ENCODE measurements at places on chromosomes 1 and 21.

DNA sequence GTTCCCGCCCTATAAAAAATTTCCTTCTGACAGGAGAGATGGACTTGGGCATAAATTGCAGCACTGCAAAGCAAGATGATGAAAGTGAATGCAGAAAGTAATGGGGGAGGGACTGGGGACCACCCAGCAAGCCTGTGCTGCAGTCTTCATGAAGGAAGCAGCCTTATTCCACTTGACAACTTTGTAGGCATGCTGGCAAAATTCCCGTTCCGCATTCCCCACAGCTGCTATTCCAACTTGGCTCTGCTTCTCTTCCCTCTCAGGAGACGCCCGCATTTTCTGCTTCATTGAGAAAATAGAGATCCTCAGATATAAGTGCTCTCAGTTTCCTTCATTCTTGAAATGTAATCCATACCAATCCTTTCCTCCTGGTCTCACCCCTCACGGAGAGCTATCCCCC is 2.4 kb downstream of the HMGB4 start:
- no peak for ATAC-seq

GRCh38 chr1:53591924-53592323 is 132.7 kb downstream of the DMRTB1 start:
- ATAC-seq, result no peak

DNA sequence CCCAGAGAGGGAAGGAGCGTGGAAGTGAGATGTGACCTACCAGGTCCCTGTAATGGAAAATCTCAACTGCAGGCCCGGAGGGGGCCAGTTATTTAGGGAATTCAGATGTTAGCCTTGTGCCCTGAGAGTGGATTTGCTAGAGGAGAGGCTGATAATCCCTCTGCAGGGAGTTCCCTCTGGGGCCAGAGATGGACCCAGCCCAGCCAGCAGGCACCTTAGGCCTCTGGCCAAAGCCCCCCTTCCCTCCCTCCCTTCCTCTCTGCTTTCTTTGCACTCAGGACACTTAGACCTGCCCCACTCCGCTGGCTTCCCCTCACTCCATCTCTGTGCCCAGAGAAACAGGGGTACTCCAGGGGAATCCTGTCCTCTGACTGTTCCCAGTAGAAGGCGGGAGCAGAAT is 1.5 kb upstream of the ATP1A2 start:
- no peak for ATAC-seq

DNA sequence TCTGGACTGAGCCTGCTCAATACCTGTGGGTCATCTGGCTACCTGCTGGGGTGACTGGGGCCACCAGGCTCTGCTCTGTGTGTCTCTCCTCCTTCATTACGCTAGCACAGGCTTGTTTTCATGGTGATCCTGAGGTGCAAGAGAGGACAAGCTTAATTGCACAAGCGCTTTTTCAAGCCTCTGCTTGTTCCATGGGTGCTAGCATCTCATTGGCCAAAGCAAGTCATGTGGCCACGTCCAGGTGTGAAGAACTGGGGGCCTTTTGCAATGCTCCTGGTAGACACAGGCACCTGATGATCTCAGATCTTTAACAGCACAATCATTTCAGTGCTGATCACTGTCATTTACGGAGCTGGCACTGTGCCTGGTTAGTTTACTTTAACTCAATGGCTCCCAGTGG is 114.6 kb downstream of the KAZN start:
- ATAC-seq, result no peak

DNA sequence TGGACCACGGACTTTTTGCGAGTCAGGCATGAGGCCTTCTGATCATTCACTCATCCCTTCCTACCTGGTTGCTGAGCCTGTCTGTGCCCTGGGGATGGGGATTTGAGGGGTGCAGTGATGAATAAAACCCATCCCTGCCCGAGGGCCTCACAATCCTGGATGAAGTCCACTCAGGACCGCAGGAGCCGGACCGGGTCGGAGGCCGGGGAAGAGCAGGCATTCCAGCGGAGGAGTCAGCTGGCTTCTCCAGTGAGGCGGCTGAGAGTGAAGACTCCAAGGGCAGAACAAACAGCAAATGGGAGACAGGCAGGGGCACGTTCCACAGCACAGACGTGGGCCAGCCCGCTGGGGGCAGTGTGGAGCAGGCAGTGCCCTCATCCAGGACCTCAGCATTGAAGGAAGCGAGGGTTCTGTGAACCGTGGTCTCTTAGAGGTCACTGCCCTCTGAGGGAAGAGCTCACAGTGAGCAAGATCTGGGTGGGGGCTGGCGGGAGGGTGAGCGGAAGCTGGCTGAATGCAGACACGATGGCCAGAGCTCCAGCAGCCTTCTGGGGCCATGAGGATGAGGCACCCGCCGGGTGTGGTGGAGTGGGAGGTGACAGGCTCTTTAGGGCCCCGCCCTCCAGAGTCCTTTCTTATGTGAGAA is 10.9 kb upstream of the LRRC3 start:
- peak; percentile 21 for ATAC-seq

GRCh38 chr1:189323091-189323490 is 1154.6 kb downstream of the BRINP3 start:
- ATAC-seq, result no peak

- no peak for ATAC-seq
Observed at GRCh38 chr1:174954671-174955669, 44.8 kb upstream of the CACYBP start.

DNA sequence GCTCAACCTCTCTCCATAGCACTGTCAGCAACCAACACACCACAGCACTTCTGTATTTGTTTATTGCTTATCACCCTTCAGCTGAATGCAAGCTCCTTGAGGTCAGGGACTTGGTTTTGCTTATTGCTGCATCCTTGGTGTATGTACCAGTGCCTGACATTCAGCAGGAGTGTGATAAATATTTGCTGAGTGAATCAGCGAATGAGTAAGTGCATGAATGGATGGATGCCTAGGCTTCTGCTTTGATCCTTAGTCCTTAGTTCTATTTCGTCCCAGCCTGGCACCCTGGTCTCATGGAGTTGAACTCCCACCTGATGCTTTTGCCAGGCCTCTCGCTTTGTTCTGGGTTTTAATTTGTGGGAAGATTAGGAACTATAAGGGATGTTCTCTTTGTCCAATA is 88.2 kb downstream of the ZSCAN20 start:
- no peak for ATAC-seq

- ATAC-seq, result no peak
Observed at GRCh38 chr1:226433341-226433720, 25.4 kb upstream of the PARP1 start.

- ATAC-seq, result no peak
Observed at GRCh38 chr1:221779771-221780170, 37.9 kb upstream of the DUSP10 start.

DNA sequence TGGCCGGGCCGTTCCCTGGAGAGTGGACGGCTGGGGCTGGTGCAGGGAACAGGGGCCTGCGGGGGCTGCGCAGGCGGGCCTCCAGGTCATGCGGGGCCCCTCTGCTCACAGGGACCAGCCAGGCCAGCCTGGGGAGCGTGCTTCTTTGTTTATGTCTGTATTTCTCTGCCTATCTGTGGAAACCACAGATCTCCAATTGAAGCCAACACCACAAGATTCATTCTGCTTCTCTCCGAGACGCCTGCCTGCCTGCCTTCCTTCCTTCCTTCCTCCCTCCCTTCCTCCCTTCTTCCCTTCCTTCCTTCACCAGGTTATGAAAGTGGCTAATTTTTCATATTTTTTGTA is 39.9 kb upstream of the HMGN1 start:
- no peak for ATAC-seq

DNA sequence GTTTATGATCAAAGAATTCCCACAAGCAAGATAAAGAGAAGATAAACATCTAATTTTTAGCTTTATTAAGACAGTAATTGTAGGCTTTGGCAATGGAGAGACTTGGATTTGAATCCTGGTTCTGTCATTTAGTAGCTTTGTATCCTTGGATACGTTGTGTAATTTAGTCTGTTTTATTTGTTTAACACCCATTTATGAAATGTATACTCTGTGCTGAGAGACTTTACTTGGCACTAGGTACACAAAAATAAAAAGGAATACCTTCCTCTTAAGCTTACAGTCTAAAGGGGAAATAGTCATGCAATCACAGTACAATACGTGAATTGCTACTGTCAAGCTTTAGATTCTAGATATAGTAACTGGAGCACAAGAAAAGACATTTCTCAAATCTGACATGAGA is 23.8 kb downstream of the ZMPSTE24 start:
- no peak for ATAC-seq

DNA sequence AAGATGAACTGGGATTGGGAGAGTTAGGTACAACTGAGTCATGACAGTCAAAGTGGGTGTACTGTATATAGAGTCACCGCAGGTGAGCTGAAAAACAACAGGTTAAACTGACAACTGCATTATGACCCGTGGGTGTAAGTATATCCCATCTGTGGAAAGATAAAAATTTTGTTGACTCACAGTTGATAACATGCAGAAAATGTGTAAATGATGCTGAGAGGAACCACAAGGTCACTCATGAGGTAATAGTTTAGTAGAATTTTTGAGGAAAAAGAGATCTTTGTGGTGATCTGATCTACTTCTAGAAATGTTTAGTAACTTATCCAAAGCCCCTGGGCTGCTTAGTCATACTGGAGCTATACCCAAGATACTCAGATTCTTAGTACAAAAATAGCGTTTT is 838 bp downstream of the OR2C3 start:
- peak; percentile 78 for ATAC-seq

Measured in activated T-helper 17 cell treated with anti-CD3 and anti-CD28 coated beads, Interleukin-2, amount 50 U/mL, for 72 hours (primary cell).